Stimulated activated CD4-positive, alpha-beta T cell treated with anti-CD3 and anti-CD28 coated beads, Interleukin-15, amount 100 ng/mL, for 48 hours (primary cell): ENCODE measurements at places on chromosomes 16 and 17.

- no peak for DNase-seq
Observed at GRCh38 chr17:32349503-32349853, 479 bp upstream of the ZNF207 start.

DNA sequence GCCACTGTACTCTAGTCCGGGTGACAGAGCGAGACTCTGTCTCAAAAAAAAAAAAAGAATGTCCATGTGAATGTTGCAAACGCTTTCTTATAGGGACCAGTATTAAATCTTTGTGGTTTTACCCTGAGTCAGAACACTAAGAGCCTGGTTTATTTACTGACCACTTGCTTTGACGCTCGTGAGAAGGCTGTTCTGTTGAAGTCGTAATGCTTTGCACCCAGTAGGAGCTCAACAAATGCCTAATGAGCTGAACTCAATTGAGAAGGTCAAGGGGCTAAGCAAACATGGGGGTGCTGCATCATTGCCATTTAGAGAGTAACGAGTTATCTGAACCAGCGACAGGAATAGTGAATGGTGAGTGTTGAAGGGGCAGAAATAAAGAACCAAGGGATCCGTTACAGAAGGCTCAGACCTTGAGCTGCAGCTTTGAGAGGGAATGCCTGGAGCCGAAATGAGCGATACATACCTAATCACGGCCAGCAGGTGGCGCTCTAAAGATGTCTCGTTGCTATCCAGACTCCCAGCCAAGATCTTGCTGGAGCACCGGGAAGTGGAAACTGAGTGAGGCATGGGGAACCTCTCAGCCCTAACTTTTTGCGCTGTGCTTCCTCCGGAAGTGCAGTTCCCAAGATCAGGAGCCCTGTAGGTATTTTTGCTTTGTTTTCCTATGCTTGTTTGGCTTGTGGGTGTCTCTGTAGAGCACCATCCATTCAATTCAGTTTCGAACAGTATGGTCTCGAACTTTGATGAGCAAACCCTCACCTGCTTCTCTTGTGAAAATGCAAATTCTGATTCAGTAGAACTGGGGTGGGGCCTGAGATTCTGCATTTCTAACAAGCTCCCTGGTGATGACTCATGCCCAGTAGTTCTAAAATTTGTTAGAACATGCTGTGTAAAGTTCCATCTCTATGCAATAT lies 12.6 kb upstream of the RNF222 start:
- DNase-seq, result peak; percentile 36

DNA sequence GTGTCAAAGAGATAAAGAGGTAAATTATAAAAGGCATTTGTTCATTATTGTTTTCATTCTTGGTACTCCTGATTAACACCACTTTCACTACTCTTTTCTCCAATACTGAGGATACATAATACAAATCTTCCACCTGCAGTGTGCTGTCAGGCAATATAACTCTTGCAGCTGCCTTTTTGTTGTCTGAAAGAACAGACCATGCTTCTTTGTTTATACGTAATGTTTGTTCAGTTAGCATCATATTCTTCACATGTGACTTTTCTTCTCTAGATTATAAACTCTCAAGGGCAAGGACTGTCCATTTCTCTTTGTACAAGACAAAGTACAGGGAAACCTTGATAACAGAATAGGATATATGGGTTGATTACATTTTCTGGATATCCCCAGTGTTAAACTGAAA lies 14.2 kb upstream of the ABCC11 start:
- no peak for DNase-seq

- no peak for DNase-seq
Observed at GRCh38 chr16:57133031-57133430, 40.6 kb downstream of the CPNE2 start.

- DNase-seq, result no peak
Observed at GRCh38 chr17:55845385-55845784, 94.5 kb downstream of the PCTP start.

DNA sequence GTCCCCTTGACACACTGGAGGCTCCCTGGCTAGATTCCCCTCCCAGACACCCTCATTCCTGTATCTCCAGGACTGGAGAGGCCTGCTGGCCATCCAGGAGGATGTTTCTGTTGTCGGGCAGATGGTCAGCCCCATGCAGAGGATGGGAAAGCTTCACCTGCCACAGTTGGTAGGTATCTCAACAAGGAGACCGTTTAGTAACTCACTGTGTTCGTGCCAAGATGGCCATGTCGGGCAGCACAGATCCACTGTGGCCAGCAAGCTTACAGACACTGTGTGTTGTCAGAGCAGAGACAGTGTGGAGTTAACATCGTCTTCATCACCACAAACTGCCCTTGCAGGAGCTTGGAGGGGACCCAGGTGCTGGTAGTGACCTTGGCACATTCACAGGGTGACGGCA lies 390.9 kb downstream of the SEC14L1 start:
- DNase-seq, result no peak

- DNase-seq, result no peak
Observed at GRCh38 chr17:43810226-43810715, 22.7 kb downstream of the MPP3 start.

GRCh38 chr17:36510636-36511035 lies 24.0 kb downstream of the MYO19 start:
- DNase-seq, result no peak

- no peak for DNase-seq
Observed at GRCh38 chr16:48499923-48500381, 110.0 kb downstream of the N4BP1 start.

- no peak for DNase-seq
Observed at GRCh38 chr17:15503731-15504130, 36.3 kb upstream of the CDRT4 start.

GRCh38 chr17:45110676-45111611 lies 21.4 kb downstream of the PLCD3 start:
- DNase-seq, result no peak

- DNase-seq, result no peak
Observed at GRCh38 chr17:75513641-75514000, 1.7 kb downstream of the CASKIN2 start.

- DNase-seq, result no peak
Observed at GRCh38 chr17:12940699-12941098, 77.1 kb downstream of the ELAC2 start.

DNA sequence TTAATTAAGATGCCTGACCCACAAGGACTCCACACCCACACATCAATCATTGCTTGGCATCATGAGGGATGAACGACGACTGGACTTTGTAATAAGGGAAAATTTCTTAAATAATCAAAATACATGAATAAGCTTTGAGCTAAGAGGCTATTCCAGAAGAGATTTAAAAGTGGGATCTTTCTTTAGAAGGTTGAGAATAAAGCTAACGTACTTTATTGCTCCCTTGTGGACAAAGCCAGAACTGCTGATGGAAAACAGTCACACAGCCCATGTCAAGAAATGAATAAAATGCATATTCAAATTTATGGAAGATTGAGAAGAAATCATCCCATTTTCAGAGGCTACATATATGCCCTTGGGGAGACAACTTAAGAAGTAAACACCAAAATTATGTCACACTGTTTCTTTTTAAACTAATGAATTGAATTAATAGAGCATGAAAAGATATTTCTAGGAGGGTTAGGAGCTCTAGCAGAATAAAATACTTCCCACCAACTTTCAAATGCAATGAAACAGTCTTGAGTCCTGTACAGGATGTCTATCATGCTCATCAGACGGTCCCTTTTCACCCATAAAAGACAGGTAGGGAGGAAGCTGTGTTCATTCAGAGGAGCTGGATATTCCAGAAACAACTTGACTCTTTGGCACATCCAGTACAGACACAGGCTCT lies 60.2 kb upstream of the PHOSPHO1 start:
- DNase-seq, result no peak
